Stimulated activated CD8-positive, alpha-beta memory T cell treated with anti-CD3 and anti-CD28 coated beads, Interleukin-4, amount 100 ng/mL, for 1 hour (primary cell): ENCODE measurements at places on chromosomes 2 and 18.

DNA sequence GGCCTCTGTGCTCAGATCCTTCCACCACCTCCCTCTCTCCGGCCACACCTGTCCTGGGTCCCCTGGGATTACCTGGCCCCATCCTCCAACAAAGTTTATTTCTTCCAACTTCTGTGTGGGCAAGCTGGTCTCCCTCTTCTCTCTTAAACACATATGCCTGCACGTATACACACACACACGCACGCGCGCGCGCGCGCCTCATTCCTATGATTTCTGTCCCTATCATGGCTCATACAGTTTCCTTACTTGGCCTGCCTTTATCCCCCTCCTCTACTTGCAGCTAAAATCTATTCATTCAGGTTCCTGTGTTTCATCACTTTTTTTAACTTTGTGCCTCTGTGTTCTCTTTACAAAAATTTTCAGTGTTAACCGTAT, 96.4 kb downstream of the LOXHD1 start:
- no peak for DNase-seq

DNA sequence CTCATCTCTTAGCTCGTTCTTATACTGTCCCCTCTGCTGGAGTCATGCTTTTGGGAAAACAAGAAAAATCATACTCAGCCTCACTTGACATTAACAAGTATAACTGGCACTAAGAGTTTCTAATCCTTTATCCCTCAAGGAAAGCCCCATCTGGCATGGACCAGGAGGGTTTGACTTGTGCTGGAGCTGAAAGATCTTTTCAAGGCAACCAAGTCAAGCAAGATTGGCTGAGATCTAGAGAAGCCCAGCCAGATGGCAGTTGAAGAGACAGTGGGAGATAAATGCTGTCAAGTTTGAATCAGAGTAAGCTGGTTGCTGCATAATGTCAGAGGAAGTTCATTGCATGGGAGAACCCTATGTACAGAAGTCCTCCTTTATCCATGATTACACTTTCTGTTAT, 336.5 kb upstream of the LRP1B start:
- no peak for DNase-seq

DNA sequence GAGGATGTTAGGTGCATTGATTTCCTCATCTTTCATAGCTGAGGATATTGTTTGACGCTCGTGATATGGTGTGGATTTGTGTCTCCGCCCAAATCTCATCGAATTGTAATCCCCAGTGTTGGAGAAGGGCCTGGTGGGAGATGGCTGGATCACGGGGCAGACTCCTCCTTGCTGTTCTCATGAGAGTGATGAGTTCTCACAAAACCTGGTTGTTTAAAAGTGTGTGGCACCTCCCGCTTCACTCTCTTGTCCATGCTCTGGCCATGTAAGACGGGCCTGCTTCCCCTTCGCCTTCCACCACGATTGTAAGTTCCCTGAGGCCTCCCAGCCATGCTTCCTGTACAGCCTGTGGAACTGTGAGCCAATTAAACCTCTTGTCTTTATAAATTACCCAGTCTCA, 28.4 kb upstream of the GPC1 start:
- no peak for DNase-seq

GRCh38 chr18:67514901-67515540, 1.5 kb downstream of the DSEL start:
- DNase-seq, result no peak

GRCh38 chr2:172484253-172484652, 56.9 kb downstream of the ITGA6 start:
- DNase-seq, result no peak

DNA sequence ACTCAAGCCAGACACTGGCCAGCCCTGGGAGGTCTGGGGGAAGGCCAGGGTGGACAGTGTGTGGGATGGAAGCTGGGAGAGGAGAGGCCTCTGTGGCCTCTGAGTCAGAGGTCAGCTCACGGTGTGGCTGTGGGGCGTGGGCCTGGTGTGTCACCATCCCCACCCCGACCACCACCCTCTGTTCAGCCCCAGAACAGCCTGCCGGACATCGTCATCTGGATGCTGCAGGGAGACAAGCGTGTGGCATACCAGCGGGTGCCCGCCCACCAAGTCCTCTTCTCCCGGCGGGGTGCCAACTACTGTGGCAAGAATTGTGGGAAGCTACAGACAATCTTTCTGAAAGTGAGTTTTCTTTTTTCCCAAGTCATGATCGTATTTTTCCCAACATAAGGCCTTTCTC, 110.5 kb downstream of the DYSF start:
- no peak for DNase-seq

GRCh38 chr2:203002054-203002821, 12.4 kb upstream of the NBEAL1 start:
- DNase-seq, result no peak

DNA sequence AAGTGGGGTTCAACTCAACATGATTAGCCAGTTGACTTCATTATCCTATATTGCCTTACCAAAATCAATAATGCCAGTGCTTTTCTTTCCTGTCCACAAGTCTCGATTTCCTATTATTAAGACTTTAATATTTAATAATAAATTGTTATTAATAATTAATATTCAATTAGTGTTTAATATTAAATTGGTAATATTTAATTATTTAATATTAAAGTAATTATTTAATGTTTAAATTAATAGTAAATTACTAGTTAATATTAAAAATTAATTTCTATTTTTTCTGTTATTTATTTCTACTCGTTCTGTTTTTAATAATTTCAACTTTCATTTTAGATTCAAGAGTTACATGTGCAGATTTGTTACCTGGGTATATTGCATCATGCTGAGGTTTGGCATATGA, 243.2 kb downstream of the GULP1 start:
- DNase-seq, result no peak

DNA sequence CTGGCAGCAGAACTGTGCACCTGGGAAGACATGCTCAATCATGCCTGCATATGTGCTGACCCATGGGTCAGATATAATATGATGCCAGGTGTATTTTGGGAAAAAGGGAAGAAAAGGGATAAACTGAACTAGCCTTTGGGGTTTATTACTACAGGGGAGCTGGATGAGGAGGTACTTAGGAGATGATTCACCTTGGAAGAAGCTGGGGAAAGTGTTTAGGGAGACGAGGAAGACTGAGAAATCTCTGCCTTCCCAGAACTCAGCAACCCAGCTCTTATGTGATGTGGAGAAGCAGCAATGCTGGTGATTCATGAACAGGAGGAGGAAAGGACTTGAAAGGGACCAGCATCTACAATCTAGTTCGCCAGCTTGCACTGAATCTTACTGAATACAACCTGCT, 110.2 kb downstream of the BARD1 start:
- DNase-seq, result no peak

DNA sequence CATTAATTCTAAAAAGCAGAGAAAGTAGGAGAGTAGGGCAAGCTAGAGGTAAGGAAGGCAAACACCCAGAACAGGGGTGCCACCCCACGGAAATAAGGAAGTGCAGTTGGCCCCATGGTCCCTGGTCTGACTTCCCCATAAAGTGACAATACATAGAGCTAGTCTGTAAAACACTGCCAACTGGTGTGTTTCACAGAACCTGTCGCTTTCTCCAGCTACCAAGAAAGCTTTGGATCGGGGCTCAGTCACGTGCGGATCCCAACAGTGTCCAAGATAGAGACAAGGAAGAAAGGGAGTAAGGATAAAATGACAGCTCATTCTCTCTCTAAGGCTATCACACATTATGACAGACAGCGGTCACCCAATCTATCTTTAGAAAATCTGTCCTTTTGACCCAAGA, 36.4 kb downstream of the TBC1D8 start:
- no peak for DNase-seq

- no peak for DNase-seq
Observed at GRCh38 chr2:20592106-20593071, 58.5 kb downstream of the HS1BP3 start.

DNA sequence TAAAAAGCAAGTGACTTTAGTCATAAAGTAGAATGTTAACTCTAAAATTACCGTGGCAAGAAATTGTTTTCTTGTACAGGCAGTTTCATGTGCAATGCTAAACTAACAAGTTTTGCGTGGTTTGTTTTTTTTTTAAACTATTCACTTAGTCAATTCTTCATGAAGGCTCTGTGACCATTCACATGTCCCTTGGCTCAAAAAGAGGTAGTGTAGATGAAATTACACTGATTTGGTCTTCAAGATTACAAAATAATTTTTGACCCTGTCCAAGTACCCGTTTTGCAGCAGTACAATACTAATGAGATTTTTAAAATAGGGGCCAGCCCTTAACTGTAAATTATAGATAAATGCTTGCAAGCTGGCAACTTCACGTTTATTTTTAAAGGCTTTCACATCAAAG, 1.3 kb downstream of the TMEM131 start:
- DNase-seq, result no peak

- DNase-seq, result no peak
Observed at GRCh38 chr18:73645160-73645715, 502.4 kb downstream of the FBXO15 start.

DNA sequence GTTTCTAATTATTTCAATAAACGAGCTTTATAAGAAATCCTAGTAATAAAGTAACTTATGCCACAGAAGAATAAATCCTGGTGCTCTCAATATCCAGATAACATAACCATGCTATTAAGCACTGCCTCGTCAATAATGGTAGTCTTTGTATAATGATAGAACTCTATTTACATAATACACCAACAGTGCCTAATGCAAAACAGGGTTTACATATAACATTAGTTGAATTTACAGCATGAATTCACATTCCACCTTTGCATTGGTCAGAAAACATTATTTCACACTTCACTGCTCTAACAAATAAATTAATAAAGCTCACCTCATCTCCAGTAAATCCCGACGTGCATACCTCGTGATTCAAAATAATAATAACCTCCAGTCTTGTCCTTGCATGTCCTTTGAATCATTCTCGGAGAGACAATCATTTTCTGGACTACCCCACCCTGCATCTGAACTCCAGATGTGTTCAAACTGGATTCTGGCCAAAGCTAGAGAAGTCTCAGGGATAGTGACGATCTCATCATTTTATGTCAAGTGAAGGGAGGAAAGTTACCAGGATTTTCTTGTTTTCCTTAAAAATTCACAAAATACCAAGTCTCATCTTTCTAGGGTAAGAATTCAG, 189.2 kb downstream of the NCKAP5 start:
- no peak for DNase-seq

- no peak for DNase-seq
Observed at GRCh38 chr2:149103081-149103620, 64.7 kb downstream of the LYPD6B start.
